HCEC 1CT (cell line): ENCODE measurements at places on chromosomes 2 and 18.

DNA sequence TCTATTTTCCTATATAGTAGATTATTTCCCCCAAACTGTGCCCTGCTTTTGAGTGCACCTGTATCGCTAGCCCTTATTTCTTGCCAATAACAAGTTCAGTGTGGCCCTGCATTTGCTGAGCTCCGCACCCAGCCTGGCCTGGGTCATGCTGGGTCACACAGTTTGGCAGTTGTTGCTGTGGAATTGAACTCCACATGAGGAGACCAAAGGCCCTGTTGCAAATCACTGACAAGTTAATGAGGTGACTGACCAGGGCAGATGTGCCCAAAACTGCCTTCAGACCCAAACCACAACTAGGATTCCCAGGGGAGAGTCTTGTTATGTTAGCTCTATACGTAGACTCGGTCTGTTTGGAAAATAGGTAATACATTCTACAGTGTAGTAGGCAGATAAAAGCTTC, 31.0 kb downstream of the COL4A4 start:
- DNase-seq, result no peak

DNA sequence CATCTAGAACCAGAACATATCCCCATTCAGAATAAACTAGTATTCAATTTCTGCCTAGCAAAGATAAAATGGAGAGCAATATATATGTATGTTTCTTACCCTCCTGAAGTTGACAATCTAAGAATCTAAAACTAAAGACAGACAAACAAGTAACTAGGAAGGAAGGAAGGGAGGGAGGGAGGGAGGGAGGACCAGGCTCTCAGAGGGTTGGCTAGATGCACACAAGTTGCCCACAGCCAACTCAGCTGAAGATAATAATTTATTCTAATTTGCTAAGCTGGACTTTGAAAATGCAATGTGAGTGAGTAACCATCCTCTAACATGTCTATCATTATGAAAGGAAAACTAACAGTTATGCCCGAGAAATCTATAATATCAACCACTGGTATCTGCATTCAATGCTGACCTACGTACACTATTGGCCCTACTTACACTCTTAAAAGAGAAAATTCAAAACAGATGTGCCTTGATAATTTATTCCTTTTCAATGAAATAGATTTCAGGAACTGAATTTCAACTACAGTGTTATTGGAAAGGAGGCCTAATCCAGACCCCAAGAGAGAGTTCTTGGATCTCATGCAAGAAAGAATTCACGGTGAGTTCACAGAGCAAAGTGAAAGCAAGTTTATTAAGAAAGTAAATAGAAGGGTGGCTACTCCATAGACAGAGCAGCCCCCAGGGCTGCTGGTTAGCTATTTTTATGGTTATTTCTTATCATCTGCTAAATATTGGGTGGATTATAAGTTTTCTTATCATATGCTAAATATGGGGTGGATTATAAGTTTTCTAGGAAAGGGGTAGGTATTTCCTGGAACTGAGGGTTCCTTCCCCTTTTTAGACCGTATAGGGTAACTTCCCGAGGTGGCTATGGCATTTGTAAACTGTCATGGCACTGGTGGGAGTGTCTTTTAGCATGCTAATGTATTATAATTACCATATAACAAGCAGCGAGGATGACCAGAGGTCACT, 288.5 kb upstream of the SLC39A10 start:
- DNase-seq, result no peak

DNA sequence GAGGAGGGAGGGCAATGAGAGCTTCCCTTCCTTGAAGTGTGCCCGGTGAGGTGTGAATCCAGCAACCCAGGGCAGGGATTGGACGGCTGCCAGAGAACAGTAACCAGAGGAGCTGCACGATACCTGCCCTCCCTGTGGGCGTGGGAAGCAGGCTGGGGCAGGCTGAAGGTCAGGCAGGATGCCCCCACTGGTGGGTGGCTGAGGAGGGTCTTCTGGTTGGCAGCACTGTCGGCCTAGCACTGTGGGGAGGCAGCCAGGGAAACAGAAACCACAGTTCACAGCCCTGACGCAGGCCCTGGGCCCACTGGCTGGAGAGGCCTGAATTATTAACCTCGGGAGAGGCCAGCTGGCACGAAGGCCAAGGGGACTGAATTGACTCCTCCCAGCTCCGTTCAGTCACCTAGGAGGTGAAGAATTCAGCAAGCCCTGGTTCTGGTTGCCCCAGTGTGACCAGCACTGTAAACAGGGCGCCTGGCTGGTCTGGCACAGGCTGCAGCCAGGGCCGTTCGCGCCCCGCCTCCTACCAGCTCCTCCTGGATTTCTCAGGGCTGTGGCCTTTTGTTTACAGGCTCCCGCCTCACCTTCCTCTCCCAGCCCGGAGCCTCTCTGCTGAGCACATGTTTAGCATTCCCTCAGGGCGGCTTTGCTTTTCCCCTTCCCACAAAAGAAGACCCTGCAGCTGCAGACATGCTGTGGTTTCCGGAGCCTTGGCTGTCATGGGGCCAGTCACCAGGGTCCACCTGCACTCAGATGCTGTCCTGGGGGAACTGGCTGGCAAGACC, 97.8 kb downstream of the B3GNT2 start:
- no peak for DNase-seq

DNA sequence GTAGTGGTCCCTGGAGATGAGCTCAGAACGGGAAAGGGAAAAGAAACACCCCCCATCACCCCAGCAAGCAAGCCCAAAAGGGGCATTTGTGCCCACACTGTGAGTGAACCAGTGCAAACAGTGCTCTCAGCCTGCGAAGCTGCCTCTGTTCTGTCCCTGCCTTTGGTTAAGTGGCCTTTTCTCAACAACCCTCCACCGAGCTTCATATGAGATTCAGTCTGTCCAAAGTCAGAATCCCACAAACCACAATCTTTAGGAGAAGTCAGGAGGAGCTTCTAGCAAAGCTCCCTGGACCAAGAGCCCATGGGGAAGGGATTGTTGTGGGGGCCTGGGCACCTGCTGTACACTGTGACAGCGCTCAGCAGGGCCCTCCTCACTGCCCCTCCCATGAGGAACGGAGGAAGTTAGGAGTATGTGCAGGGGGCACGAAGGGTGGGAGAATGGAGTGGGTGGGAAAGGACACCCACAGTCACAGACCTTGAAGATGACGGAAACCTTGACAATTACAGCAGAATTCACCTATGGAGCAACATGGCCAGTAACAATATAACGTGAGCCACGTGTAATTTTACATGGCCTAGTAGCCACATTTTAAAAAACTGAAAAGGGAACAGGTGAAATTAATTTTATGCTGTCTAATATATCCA, 119.5 kb downstream of the SMAD7 start:
- DNase-seq, result no peak

GRCh38 chr2:28726177-28726576, 25.5 kb upstream of the PPP1CB start:
- DNase-seq, result no peak

DNA sequence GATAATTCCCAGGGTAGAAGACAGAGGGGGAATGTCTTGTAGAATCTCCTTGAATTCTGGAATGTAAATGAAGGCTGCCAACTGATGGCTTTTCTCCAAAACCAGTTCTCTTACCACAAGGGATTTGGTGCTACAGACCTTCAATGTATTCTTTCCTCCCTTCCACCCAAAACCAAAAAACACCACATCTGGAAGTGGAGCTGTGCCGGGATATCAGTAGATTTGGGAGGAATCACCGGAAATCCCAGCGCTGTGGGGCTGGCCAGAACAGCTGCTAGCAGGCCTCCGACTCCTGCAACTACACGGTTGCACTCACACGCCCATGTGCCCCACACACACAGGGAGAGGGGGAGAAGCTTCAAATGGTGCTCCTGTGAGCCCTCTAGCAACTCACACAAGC, 45.7 kb downstream of the RPL31 start:
- no peak for DNase-seq

- DNase-seq, result no peak
Observed at GRCh38 chr2:48638261-48638660, 20.6 kb downstream of the GTF2A1L start.

DNA sequence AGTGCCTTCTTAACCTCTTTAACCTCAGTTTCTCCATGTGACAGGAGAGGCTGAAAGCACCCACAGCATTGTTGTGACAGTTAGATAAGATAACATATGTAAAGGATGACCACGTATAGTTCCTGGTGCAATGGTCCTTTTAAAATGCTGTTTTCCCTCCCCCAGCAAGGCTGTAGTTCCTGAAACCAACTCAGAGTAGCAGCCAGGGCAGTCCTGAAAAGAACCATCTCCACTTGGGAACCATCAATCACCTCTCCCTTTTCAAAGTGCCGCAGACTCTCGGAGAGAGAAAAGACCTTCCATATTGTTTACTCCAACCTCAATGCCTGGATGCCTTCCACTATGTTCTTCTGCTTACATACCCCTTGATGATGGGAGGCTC, 158.8 kb downstream of the DDX1 start:
- DNase-seq, result no peak

DNA sequence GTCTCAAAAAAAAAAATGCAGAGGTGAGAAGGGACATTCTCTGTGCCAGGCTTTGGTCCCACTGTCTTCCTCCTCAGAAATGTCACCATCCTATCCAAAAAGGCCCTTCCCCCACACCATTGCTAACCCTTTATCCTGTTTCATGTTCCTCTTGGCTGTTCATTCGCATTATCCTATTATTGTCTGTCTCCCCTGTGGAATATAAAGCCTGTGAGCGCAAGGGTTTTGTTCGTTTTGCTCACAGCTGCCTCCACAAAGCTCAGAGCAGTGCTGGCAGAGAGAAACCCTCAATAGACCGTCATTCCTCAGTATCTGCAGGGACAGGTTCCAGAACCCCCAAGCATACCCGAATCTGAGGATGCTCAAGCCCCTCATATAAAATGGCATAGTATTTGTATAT, 91.8 kb downstream of the LOXHD1 start:
- DNase-seq, result no peak

DNA sequence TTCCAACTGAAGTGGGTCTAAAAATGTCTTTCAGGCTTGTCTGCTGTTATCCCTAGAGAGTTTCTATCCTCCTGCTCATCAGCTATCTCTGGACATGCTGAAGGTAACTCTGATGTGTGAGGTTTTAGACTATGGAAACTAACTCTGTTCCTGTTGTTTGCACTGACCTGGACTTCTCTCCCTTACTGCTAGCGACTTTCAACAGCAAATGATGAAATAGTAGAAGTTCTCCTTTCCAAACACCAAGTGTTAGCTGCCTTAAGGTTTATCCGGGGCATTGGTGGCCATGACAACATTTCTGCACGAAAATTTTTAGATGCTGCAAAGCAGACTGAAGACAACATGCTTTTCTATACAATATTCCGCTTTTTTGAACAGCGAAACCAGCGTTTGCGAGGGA, 26.9 kb downstream of the RMC1 start:
- no peak for DNase-seq

DNA sequence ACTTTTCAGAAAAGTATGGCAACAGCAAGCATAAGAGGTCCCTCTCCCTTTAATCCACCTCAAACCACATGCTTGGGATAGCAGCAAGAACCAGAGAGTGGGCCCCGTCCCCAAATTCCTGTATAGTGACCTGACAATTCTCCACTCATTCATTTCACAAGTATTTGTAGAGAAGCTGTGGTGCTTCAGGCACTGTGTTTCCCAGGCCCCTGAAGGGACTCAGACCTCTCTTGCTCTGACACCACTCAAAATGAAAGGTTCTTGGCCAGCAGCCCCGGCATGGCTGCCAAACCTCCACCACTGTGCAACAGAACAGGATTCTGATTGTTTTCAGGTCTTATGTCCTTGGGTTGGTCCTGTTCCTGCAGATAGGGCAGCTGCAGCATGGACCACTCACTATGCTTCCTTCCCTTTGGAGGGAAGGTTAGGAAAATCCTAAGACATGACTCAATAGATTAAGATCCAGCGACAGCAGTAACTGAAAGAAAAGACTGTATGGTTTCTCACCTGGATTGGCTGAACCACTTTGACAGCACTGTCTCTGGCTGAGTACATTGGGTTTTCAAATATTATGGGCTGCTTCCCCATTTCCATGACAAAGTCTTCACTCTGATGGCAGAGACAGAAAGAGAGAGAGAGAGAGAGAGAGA, 67.6 kb downstream of the DHRS9 start:
- DNase-seq, result no peak

- DNase-seq, result peak; percentile 7
Observed at GRCh38 chr2:26922405-26923188, 47.8 kb upstream of the MAPRE3 start.

DNA sequence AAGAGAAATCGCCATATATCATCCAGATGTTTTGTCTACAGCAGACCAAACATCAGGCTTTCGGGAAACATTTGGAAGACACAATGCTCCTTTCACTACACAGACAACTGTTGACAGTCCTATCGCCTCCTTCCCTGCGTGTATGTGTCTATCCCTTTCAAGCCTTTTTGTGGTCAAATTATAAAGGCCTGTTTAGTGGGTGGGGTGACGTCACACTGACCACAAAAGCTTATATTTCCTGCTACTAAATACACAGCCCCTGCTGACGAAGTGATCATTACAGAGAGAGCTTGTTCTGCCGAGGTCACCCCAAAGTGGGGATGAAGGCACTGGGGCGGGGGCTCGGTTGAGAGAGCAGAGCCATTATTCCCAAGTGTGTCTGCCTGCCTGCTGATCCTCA, 302.7 kb upstream of the TNP1 start:
- peak; percentile 83 for DNase-seq

DNA sequence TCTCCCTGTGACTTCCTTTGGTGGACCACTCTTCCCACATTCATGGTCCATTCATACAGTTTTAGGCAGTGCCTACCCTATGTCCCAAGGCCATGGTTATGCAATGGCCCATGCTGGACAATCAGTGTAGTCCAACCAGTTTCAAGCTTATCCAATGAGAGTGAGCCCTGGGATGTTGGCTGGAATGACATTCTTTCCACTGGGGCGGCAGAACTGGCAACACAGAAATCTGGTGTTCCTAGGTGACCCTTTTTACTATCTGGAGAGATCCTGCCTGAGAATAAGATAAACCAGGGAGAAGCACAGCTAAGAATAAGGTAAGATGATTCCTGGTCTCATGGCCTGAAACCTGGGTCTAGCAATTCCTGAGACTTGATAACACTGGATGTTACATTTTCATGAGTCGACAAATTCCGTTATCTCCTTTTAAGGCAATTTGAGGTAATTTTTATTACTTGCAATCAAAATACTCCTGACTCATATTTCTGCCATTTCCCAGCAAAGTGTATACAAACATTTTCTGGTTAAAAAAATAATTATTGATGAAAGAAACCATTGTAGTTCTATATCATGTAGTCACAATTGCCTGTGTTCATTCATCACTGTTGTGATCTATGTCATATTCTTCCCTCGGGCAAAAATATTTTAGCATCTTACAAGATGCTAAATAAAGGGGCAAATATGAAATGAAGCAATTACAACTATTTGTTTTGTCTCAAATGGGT, 271.5 kb upstream of the LYPD1 start:
- no peak for DNase-seq

GRCh38 chr2:47254464-47254863, 99.4 kb upstream of the STPG4 start:
- DNase-seq, result no peak

DNA sequence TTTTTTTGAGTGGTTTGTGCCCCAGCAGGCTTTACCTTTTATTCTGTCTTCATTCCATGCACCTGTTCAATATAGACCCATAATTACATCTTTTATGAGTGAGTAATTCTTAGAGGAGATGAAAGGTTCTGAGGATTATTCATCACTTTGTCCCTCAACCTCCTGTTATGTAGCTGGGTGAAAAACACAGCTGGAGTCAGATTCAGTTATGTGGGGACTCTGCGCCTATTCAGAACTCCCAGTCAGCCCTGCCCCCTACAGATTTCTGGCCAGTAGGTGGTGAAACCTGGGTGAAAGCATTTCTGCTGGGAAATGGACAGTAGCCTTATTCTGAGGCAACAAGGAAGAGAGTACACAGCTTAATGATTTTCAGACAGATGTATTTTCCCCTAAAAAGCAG, 107.8 kb downstream of the MGAT5 start:
- DNase-seq, result no peak

- DNase-seq, result peak; percentile 17
Observed at GRCh38 chr2:240277073-240277806, 136.8 kb upstream of the OTOS start.

GRCh38 chr18:79788734-79789085, 9.0 kb upstream of the KCNG2 start:
- DNase-seq, result no peak
